Natural killer cell treated with Interleukin-12 subunit alpha and Interleukin-12 subunit beta and Interleukin-15 and Interleukin-18, amount 100 ng/mL, for 72 hours (primary cell): ENCODE measurements at places on chromosomes 5 and 9. TPM values are rescaled to one million over a fixed set of nuclear protein-coding genes. Genes with fewer than 3 reads are reported as not detected.

- peaks cover 6% of the 10 kb centered on the region for H3K4me1 ChIP-seq
- H3K4me3 ChIP-seq = no peak overlapping the region
- DNase-seq = no peak
- H3K36me3 ChIP-seq = peaks cover 7% of the 10 kb centered on the region
- H3K27ac ChIP-seq = peak overlapping the region; percentile 5
Observed at GRCh38 chr5:80698369-80698768, 43.6 kb upstream of the DHFR start.

DNA sequence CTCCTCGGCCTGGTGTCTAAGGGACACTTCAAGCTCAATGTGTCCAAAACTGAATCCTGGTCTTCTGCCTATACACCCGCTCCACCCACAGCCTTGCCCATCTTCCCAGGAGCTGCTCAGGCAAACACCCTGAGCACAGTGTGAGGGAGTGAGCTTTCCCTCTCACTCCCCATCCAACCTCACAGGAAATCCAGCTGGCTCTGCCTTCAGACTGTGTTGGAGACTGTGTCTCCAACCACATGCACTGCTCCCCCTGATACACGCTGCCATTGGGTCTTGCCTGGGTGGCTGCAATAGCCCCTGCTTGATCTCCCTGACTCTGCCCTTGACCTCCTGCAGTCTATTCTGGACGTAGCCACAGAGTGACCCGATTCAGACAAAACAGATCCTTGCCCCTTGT, 319.5 kb upstream of the MSX2 start:
- no peaks in the 10 kb centered on the region for H3K4me1 ChIP-seq
- no peaks in the 10 kb centered on the region for H3K36me3 ChIP-seq
- H3K27ac ChIP-seq = no peak overlapping the region
- no peak for DNase-seq
- H3K27me3 ChIP-seq = peaks cover 26% of the 10 kb centered on the region
- H3K4me3 ChIP-seq = no peak overlapping the region

Gene C7
- not detected for total RNA-seq

- no peak overlapping the region for H3K27ac ChIP-seq
- peaks cover 2% of the 10 kb centered on the region for H3K4me1 ChIP-seq
- H3K4me3 ChIP-seq = no peak overlapping the region
- H3K36me3 ChIP-seq = no peaks in the 10 kb centered on the region
Observed at GRCh38 chr5:91127456-91128081, 255.5 kb downstream of the ARRDC3 start.

Gene PCDH1
- total RNA-seq = 1.8 TPM

DNA sequence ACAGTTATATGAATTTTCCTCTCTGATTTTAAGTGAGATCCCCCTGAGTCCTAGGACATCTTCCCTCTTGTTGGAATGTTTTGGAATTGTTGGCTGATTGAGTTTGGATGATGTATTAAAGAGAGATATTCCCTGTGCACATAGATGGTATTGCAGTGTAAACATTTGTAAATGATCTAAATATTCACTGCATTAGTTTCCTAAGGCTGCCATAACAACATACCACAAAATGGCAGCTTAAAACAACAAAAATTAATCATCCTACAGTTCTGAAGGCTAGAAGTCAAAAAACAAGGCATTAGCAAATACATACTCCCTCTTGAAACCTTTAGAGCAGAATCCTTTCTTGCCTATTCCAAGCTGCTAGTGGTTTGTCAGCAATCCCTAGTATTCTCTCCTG, 38.0 kb upstream of the MROH2B start:
- no peaks in the 10 kb centered on the region for H3K36me3 ChIP-seq
- H3K27ac ChIP-seq = no peak overlapping the region
- DNase-seq = no peak
- no peaks in the 10 kb centered on the region for H3K27me3 ChIP-seq
- no peak overlapping the region for H3K4me3 ChIP-seq

Gene OTP
- total RNA-seq = not detected

DNA sequence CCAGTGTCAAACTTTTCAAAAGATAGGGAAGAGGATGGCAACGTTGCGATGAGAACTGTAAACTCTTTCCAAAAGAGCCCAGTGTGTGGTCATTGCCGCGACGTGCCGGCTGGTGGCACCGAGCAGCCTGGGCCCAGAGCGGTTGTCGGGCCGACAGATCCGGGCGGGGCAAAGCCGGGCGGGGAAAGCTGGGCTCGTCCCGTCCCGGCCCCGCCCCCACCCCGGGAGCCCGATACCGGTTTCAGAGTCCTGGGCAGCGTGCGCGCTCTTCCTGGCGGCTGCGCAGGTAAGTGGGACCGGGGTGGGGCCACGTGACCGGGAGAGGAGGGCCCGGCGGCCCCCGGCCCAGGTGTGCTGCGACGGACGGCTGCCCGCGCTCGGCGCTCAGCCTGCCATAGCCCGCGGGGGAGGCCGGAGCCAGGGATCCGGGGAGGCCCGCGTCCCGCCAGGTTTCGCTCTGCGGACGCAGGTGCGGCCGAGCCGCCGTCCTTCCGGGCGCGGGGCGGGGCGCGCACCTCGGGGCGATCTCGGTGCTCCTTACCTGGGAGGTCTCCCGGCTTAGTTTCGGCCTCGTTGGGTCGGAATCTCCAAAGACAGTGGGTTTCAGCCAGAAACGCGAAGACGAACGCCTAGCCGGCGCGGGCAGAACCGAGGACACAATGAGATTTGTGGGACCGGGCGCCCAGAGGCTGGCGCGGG, at the start of gene MARVELD2:
TSS of gene MARVELD2 (plus strand) at position 232 of the 699 bp plus-strand sequence. CDS start 4,270 bp downstream, outside the sequence.
- no peaks in the 10 kb centered on the region for H3K27me3 ChIP-seq
- H3K4me1 ChIP-seq = peaks cover 5% of the 10 kb centered on the region
- no peak within 1 kb of the TSS for H3K27ac ChIP-seq

- no peak for DNase-seq
- H3K36me3 ChIP-seq = no peaks in the 10 kb centered on the region
- H3K27me3 ChIP-seq = no peaks in the 10 kb centered on the region
- H3K27ac ChIP-seq = no peak overlapping the region
Observed at GRCh38 chr9:125549465-125549871, 157.5 kb downstream of the MAPKAP1 start.

DNA sequence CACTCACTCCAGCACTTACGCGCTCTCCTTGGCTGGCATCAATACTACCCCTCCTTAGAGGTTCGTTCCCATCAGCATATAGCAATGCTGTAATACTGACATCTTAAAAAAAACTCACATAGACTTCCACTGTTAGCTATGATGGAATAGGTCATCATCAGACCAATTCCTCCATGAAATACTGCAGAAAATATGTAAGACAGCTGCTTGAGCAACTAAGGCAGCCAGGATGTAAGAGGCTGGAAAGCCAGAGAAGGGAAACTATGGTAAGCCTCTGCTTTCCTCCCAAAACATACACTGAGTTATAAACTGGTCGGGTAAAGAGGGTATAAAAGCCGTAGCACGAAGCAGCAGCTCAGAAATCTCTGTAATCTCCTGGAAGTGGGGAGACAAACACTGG, 33.5 kb downstream of the AUH start:
- DNase-seq = no peak
- no peak overlapping the region for H3K4me3 ChIP-seq
